ENCODE measurements at places on chromosomes 2 and 18.

DNA sequence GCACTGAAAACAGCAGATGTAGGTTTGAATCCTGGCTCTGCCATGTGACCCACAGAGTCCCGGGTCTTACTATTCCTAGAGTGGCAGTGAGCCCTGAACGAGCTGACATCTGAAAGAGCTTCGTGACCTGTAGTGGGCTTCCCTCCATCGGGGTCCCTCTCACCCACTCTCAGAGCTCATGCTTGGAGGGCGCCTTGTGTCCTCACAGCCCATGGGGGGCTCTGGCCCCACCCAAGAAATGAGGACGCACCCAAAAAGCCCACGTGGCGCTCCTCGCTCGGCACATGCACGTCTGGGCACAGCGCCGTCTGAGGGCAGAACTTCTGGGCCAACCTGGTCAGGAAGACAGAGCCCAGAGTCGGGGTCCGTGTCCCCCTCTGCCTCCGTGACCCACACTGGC, 23.7 kb downstream of the LBH start:
- DNase-seq: no peak

- no peak for DNase-seq
Measured at GRCh38 chr2:28676152-28676835, 75.3 kb upstream of the PPP1CB start.

DNA sequence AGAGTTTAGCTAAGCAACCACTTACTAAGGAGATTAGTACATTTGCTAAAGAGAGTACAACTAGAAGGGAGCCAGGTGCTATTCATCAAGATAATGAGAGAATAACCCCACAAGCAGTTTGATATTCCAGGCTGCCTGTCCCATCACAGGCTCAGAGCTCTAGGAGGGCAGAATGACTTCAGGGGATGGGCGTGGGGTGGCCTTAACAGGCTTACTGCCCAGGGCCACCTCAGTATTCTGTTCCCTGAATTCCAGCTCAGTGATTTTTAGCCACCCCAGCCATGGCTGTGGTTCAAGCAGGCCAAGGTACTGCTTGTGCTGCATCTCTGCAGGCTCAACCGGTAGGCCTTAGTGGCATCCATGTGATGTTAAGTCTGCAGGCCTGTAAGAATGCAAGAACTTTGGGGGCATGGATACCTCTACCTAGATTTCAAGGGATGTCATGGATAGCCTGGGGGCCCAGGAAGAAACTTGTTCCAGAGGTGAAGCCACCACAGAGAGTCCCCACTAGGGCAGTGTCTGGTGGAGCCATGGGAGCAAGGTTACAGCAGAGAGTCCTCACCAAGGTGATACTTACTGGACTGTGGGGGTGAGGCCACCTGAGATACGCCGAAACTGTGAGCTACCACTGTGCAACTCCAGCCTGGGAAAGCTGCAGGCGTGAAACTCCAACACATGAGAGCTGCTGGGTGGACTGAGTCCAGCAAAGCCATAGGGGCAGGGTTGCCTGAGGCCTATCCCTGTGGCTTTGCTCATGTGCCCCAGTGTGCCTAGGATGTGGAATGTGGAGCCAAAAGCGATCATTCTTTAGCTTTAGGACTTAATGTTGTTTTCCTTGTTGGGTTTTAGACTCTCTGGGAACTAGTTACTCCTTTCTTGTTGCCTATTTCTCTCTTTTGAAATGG, 107.7 kb downstream of the EHBP1 start:
- no peak for DNase-seq

DNA sequence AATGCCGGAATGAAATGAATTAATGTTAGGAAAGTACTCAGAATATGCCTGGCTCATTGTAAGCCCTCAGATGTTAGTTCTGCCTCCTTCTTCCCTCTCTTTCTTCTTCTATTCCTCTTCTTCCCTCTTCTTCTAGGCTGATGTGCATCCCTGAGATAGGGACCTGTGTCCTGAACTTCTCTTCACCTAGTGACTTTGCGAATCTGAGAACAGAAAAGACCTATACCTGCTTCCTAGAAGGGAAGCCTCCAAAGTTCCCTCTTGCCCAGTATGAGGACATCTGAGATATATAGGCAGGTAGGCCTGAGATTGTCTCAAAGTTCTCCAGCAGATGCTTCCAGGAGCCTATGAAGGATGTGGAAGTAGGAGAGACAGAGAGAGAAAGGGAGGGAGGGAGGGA, 8.1 kb upstream of the CYP27A1 start:
- DNase-seq: no peak

DNA sequence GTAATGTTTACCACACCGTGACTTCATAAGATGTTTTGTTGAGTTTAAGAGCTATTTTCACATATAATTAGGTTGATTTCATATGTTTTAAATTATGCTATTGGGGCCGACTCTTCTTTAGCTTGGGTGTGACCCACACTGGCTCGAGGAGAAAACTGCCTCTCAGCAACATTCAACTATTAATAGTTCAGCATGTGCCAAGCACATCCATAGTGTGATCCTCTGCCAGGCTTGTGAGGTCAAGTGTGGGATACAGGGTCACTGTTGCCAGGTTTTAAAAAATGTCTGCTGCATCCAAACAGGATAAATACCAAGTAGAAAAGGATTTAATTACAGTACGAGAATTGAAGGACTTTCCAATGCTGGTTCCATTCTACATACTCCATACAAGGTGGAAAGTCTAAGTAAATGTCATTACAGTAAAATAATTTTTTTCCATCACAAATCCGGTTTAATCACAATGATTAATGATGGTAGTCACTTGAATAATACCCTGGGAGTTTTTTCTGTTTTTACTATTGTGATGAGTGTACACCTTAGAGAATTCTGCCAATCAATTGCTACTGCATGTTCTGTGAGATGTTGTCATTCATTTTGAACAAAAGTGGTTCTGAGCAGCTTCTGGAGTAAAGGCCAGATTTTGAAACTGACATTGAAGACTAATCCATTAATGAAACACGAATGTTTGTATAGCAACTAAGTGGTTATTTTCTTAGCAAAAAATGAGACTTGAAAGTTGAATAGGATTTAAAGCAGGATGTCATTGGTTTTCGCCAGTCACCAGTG, 84.5 kb downstream of the ABI2 start:
- no peak for DNase-seq

DNA sequence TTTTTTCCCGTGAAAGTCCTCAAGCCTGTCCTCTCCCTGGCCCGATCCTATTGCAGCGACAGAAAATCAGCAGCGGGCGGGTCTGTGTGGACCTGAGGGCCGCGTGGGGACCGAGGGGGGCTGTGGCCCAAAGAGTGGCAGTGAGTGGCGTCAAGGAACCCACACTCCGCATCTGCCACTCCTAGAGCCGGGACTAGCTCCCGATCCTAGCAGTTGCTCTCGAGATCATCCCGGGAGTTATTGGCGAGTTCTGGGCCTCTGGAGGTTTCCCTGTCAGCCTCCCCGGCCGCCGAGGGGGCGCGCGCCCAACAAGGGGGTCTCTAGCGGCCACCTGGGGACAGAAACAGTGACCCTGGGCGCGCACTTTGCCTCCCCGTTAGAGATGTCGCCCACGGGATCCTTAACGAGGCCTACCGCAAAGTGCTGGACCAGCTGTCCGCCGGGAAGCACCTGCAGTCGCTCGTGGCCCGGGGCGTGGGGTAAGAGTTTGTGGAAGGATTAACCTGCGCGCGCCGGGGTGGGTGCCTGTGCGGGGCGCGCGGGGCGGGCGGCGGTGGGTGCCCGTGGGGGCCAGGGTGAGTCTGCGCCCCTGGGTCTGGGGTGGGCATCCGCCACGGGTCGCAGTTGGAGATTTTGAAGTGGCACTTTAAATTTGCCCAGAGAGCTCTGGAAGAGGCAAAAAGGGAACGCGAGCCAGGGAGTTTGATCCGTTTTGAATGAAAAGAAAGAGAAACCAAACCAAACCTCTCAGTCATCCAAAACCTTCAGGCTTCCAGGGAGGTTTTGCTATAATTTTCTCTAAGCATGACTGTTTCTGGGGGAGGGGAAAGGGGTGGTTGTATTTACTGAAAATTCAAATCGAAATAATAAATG, 3.5 kb downstream of the ADCYAP1 start:
- no peak for DNase-seq

- no peak for DNase-seq
Measured at GRCh38 chr2:69139778-69140670, 127.0 kb downstream of the ANTXR1 start.

- no peak for DNase-seq
Measured at GRCh38 chr2:236830926-236831325, 254.8 kb upstream of the COPS8 start.

DNA sequence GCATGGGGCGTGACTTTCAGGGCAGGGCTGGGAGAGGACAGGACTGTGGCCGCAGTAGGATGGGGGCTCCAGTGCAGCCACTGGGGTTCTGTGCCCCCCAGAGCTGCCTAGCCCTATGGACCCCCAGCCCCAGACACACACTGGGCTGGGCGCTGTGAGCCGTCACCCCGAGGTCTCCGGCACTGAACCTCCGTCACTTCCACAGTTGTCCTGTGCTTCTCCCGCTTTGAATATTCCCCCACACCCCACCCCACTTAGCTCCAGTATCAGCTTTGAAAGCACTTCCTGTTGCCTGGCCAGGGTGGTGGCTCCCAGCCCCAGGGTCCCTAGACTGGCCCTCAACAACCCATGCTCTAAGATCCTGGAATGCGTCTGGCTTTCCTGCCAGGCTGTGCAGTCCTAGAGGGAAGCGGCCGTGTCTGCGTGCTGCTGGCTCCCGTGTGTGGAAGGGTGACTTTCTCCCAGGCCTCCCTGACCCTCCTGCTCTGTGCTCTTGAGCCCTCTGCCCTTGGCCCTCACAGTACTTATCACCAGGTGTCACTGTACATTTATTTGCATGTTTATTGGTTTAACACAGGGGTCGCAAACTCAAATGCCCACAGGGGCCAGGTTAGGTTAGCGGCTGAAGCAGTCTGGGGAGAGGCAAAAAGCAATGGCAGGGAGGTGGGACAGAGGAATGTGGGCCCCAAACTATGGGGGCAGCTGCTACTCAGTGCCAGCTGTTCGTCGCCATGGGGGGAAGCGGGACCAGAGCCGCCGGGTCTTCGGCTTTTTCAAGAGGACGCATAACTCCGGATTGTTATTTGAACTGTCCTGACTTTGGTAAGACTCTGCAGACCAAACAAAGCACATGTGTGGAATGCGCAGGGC, 9.9 kb downstream of the OBSL1 start:
- no peak for DNase-seq
